ENCODE measurements at places on chromosomes 11 and 22. TPM values are rescaled to one million over a fixed set of nuclear protein-coding genes. Genes with fewer than 3 reads are reported as not detected.

The OR5A1 gene
- not detected for total RNA-seq

The KREMEN1 gene
- total RNA-seq = 10.3 TPM

The ZNF214 gene
- total RNA-seq = 23.8 TPM

The CYB561A3 gene
- 24.3 TPM for total RNA-seq

The SGSM1 gene
- total RNA-seq = 4.9 TPM

The PRODH gene
- total RNA-seq = 1.0 TPM

The ENTHD1 gene
- not detected for total RNA-seq

The MUC15 gene
- 0.28 TPM for total RNA-seq

The HIC2 gene
- 2.6 TPM for total RNA-seq

The MFRP gene
- 0.26 TPM for total RNA-seq

The SELENOM gene
- total RNA-seq = 785 TPM

The RBMXL2 gene
- not detected for total RNA-seq

The SERPINH1 gene
- 847 TPM for total RNA-seq

The CEP126 gene
- total RNA-seq = 5.3 TPM

The C11orf68 gene
- total RNA-seq = 11.5 TPM

The LRRC55 gene
- 2.1 TPM for total RNA-seq

The TPBGL gene
- total RNA-seq = not detected

The BIRC3 gene
- total RNA-seq = 10.4 TPM

The INPP5J gene
- 7.9 TPM for total RNA-seq

The MIAT gene
- total RNA-seq = 3.3 TPM

The SCUBE2 gene
- 3.1 TPM for total RNA-seq

The PHLDA2 gene
- not detected for total RNA-seq

The WT1 gene
- total RNA-seq = 125 TPM

The FCHSD2 gene
- 73.9 TPM for total RNA-seq

The OR5B17 gene
- total RNA-seq = not detected

The APOA5 gene
- total RNA-seq = not detected

The ARHGAP32 gene
- 40.6 TPM for total RNA-seq

The CACNA1I gene
- not detected for total RNA-seq

The SUSD2 gene
- 17.6 TPM for total RNA-seq

The RRP7A gene
- total RNA-seq = 9.7 TPM

The SLC22A8 gene
- not detected for total RNA-seq

The BARX2 gene
- total RNA-seq = not detected

All from uterus (tissue), 4 donors.